Ecto neural progenitor cell (in vitro differentiated cells): ENCODE measurements at places on chromosomes 11 and 22.
A peak's percentile ranks its signal among the peaks of the same experiment; 100 is the strongest.

DNA sequence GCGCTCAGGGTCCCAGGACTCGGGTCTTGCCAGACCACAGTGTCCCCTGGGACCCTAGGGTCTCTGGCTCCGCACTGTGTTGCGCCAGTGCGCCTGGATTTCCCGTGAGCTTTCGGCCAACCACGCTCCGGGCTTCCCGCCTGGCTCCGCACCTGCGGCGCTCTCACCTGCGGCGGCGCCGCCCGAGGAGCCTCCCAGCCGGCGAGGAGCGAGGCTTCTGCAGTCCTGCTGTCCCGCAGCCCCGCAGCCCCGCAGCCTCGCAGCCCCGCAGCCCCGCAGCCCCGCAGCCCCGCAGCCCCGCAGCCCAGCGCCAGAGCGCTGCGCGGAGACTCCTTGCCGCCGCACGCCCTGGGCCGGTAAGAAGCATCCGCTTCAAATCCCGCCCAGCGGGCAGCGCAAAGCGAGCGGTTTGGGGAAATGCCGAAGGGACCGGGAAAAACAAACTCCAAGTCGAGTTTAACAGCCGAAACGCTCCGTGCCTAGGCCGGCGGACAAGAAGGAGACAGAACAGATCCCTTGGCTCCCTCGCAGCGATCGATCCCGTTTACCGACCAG lies 939 bp downstream of the ALX4 start:
- DNase-seq: no peak

- no peak for DNase-seq
Observed at GRCh38 chr11:69958308-69958707, 119.8 kb upstream of the ANO1 start.

DNA sequence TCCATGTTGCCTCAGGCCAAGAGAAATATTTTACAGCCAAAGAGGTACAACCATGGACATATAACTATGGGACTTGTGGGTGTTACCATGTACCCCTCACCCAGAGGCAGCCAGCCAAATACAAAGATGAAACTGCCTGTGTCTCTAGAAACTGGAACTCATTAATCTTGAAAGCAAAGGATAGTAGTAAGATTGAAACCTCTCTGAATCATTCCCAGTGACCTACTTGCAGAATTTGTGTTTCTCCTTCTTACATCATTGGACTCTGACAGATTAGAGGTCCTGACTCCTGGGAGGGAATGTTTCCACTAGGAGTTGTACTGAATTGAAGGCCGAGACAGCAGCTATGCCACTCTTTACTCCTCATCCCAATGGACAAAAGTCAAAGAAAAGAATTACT lies 257.4 kb upstream of the UBASH3B start:
- DNase-seq: no peak

GRCh38 chr11:109526931-109527330 lies 104.9 kb downstream of the C11orf87 start:
- DNase-seq: no peak

- no peak for DNase-seq
Observed at GRCh38 chr22:38957046-38957770, at the start of gene APOBEC3A. Gene APOBEC3A, plus strand, starts transcription at chr22:38957609. Its CDS starts 83 bp downstream, at chr22:38957692.

DNA sequence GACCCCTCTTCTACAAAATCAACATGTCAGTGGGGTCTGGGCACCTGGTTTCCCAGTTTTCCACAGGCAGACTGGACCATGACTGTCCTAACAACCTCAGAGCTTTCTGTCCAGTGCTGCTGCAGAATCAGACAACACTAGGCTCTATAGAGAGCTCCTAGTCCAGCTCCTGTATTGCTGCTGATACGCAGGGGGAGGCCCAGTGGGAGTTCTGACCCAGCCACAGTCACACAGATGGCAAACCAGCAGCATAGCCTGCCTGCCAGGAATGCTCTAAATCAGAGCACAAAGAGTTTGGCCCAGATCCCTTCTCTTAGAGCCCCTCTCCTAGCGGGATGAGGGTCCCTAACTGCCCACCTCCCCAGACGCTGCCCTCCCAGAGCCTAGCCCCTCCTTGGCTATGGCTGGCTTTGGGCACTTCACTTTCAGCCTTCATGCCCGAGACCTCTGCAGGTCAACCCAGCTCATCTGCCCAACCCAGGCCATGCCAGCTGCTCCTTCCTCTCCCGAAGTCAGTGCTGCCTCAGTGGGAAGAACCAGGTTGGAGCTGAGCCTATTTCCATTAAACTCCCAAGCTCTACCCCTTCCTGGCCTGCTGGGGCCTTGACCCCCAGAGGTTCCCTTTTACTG lies 15.8 kb upstream of the SLCO2B1 start:
- no peak for DNase-seq

- peak; percentile 36 for DNase-seq
Observed at GRCh38 chr22:36734171-36735058, 30.9 kb upstream of the CACNG2 start.

GRCh38 chr11:90373971-90374370 lies 151.1 kb upstream of the CHORDC1 start:
- DNase-seq: no peak

DNA sequence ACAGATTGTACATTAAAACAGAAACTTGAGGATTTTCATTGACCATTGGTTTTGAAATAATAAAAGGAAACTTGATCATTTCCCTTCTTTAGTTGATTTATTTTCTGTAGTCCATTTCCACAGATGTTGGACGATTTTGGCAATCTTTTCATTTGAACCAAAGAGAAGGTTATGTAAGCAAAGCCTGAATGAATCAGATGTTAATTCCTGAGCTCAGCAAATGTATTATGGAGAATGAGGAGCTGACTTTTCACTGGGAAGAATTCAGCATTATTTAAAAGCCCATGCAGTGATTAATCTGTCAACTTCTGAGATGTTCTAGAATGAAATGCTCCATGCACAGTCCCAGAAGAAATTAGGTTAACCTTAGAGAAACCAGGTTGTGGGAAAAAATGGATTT lies 29.0 kb downstream of the ELMOD1 start:
- DNase-seq: no peak

DNA sequence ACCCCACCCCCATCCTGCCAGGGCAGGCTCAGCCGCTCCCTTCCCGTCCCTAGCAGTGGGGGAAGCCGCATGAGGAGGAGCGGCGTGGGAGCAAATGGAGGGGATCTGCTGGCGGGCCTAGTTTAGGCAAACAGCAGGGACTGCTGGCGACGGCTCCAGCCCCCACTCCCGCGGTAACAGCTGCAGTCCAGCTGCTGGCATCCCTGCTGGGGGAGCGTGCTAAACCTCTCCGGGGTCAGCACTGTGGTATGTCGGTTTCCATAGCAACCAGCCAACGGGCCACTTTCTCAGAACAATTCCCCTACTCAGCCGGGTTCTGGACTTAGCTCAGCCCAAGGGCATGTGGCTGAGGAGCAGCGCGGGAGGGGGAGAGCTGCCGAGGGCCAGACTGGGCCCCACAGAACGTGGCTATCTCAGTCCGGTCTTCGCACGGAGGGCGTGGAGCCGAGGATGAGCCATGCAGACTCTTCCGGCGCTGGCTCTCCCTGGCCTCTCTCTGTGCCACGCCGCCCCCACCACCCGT lies 98.8 kb downstream of the PKNOX2 start:
- peak; percentile 98 for DNase-seq

DNA sequence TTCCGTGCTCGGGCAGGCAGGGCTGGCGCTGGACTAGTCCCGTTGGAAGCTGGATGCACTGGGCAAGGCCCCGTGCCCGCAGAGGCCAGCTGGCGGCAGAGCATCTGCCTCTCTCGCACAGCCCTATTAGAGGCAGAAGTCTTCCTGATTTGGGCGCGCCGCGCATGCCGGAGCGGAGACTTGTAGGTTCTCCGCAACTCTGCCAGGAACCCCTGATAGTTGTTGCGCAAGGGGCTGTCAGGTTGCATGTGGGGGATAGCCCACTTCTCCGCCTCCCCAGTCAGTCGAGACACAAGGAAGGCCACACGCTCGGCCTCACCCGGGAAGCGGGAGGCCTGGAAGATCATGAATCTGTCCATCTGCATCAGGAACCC lies 1.2 kb downstream of the RTL6 start:
- no peak for DNase-seq

GRCh38 chr22:17728786-17729185 lies 45.5 kb downstream of the BID start:
- no peak for DNase-seq

DNA sequence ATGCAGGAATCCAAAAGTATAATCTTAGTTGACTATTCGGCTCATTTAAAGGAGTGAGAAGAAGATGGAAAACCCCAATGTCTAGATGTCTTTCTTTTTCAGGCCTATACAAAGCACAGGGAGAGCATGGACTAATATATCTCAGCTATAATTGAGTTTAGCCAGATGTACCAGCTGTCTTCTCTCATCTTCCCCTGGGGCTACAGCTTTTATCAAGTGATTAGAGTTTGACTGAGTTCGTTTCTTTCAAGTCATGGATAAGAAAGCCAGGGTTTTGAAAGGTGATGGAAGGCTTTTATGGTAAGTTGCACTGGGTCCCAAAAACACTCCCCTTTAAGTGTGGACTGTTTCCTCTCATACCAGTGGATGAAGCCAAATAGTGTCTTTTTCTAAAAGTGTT lies 1172.8 kb upstream of the TENM4 start:
- DNase-seq: no peak

- no peak for DNase-seq
Observed at GRCh38 chr22:31647523-31648320, 14.3 kb downstream of the PISD start.

DNA sequence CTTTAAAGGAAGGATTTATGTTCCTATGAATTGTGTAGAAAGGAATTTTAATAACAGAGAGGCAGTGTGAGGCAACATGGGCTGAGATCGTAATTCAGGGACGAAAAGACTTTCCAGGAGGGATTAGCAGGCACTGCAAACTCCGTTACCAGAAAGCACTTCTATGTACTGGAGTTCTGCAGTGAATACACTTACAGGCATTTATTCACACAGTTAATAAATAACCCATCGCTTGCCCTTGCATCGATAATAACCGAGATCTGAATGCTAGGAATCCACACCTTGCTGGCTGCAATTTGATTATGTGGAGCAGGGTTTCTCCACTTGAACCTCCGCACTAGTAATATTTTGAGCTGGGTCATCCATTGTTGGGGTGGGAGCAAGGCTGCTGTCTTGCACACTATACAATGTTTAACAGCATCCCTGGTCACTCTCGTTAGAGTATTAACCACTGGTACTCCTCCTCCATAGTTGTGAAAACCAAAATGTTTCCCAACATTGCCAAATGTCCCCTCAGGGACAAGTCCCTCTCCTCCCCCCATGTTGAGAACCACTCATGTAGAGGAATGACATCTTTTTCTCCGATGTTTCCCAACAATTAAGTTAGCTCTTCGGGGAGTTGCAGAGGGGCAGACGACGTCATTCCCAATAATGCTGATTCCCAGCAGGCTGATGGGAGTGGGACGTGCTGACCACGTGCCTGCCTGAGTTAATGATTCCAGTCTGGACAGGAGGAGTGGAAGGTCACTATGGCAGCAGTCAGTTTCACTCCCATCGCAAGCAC lies 99.5 kb downstream of the SNX19 start:
- no peak for DNase-seq

- DNase-seq: peak; percentile 66
Observed at GRCh38 chr11:121194731-121195596, 93.9 kb downstream of the TECTA start.

DNA sequence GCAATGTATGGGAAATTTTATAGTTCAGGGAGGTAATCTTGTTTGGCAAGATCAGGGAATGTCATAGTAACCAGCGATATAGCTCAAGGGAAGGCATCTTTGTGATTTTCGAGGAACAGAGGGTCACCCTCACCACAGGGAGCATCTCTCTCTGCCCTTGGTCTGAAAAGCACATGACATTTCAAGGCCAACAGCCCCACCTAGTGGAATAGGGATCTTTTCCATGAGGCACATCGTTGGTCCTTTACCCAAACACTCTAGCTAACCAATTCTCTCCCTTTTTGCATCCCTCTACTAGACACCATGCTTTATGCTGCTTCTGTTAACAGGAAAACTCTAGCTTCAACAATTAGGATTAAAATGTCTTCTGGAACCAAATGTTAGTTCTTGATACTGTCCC lies 179.0 kb downstream of the GRM5 start:
- no peak for DNase-seq

- no peak for DNase-seq
Observed at GRCh38 chr22:37346505-37346895, 64.2 kb downstream of the CYTH4 start.

- no peak for DNase-seq
Observed at GRCh38 chr11:126113515-126113957, 50.9 kb upstream of the CDON start.

- no peak for DNase-seq
Observed at GRCh38 chr11:125082611-125083311, 19.7 kb downstream of the SLC37A2 start.

DNA sequence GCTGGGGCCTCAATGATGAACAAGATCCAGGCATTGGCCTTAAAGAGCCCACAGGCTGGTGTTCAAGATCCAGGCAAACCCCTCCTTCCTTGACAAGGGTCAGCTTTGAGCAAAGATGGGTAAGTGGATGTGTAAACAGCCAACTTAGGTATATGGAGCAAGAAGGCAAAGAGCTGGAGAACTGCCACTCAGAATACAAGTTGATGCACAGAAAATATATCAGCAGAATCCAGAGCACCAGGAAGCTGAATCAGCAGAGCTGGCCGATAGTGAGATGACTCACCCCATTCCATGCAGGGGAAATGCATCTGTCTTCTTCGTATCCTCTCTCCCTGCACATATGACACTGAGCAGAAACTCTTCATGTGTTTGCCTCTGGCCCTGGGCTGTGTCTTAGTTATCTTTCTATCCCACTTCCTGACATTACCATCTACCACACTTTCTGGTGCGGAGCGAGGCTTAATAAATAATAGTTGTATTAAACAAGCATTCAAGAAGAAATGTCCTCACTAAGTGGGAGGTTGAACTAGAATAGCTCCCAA lies 57.8 kb downstream of the ENDOD1 start:
- no peak for DNase-seq

DNA sequence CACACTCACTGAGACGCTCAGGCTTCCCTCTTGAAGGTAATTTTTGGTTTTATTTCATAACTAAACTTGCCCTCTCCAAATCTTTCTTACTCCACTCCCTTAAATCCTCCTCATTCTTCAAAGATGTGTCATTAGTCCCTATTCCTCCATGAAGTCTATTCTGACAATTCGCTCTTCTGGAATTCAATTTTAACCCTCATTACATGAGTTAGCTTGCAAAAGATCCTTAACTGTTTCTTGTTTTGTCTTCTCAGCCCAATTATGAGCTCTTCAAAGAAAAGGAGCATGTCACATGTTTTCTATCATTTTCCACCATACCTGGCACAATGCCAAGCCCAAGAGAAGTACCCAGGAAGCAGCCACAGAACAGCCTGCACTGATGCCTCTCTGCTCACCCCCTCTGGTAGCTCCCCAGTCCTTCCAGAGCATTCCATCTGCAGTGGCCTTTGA lies 13.0 kb downstream of the GALNT18 start:
- no peak for DNase-seq

- DNase-seq: peak; percentile 81
Observed at GRCh38 chr11:122101625-122102291, 14.3 kb downstream of the BLID start.
